ENCODE measurements at places on chromosomes 5 and 9. TPM values are rescaled to one million over a fixed set of nuclear protein-coding genes. Genes with fewer than 3 reads are reported as not detected.

Gene CATSPER3
- total RNA-seq, result not detected

Gene IRX1
- total RNA-seq, result 0.81 TPM

Gene ALDOB
- total RNA-seq, result not detected

GRCh38 chr5:100560860-100561259, 25.7 kb downstream of the FAM174A start:
- H3K4me1 ChIP-seq, result no peaks in the 10 kb centered on the region
- H3K27ac ChIP-seq, result no peak overlapping the region
- no peaks in the 10 kb centered on the region for H3K27me3 ChIP-seq
- DNase-seq, result no peak

DNA sequence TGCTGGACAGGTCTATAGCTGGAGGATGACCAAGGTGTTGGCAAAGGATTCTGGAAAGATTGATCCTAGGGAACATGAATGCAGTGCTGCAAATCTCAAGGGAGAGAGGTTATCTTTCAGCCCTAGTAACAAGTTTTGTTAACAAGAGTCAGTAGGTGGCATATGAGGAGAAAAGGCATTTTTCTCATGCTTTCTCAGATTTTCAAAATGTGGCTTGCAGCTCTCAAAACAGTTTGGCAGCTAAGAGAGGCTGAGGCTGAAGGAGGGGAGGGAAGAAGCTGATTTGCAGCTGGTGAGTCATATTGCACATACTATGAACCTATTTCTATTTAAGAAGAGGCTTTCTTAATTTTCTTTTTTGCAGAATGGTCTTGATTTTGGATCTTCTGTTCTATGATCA, 64.3 kb upstream of the PCA3 start:
- no peaks in the 10 kb centered on the region for H3K4me1 ChIP-seq
- no peak for DNase-seq
- H3K36me3 ChIP-seq, result no peaks in the 10 kb centered on the region
- no peak overlapping the region for H3K4me3 ChIP-seq
- H3K27ac ChIP-seq, result no peak overlapping the region

Measured in thyroid gland (tissue), 4 donors.